ENCODE measurements at places on chromosomes 2 and 18.
A peak's percentile ranks its signal among the peaks of the same experiment; 100 is the strongest.

DNA sequence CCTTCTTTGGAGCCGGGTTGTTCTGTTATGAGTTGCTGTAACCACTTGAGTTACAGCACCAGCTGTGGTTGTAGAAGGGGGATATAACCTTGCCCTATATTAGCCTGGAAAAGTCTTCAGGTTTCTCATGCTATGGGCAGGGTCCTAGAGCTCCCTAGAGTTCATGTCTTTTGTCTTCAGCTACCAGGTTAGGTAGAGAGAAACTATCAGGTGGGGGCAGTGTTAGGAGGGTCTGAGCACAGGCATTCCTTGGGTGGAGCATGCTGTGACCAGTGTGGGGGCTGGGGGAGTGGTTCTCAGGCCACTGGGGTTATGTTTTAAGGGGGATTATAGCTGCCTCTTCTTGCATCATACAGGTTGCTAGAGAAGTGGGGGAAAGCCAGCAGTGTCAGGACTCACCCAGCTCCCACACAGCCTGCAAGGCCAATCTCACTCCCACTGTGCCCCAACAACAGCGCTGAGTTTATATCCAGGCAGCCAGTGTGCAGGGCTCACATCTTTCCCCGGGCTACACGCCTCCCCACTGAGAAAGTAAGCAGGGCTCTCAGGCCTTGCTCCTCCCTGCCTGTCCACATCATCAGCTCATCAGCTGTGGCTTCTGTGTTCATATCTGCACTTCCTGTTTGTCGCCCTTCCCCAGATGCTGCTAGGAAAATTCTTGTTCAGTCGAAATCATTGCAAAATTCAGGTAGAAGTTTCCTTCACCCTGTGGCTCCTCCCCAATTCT lies 133.8 kb upstream of the NRXN1 start:
- no peaks in the 10 kb centered on the region for H3K27me3 ChIP-seq

GRCh38 chr18:45464619-45465018 lies 150.7 kb upstream of the SLC14A2 start:
- no peaks in the 10 kb centered on the region for H3K36me3 ChIP-seq
- H3K4me3 ChIP-seq: no peak overlapping the region
- no peak overlapping the region for H3K27ac ChIP-seq
- no peak for DNase-seq
- H3K4me1 ChIP-seq: no peaks in the 10 kb centered on the region

GRCh38 chr18:26461405-26461804 lies 86.9 kb downstream of the KCTD1 start:
- no peaks in the 10 kb centered on the region for H3K27me3 ChIP-seq
- H3K27ac ChIP-seq: peak overlapping the region; percentile 60
- no peaks in the 10 kb centered on the region for H3K4me1 ChIP-seq
- DNase-seq: no peak
- H3K4me3 ChIP-seq: no peak overlapping the region

DNA sequence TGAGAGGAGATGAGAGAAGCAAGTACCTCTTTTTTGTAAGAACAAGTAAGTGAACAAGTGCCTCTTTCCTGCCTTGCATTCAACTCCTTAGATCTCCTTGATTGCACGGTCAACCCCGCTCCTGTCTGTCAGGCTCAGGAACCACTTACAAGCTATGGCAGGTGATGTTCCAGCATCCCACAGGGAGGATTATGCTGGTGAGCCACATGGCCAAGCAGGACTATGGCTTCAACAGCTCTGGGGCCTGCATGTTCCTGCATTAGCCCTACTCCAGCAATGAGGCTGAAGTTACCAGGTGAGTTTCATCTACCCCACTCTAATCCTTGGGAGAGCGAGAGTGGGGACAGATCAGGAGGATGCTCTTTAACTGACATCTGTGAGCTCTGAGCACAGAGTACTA lies 29.5 kb downstream of the TTC32 start:
- peaks cover 16% of the 10 kb centered on the region for H3K36me3 ChIP-seq
- peaks cover 14% of the 10 kb centered on the region for H3K4me1 ChIP-seq
- DNase-seq: no peak
- no peaks in the 10 kb centered on the region for H3K27me3 ChIP-seq
- H3K27ac ChIP-seq: no peak overlapping the region

DNA sequence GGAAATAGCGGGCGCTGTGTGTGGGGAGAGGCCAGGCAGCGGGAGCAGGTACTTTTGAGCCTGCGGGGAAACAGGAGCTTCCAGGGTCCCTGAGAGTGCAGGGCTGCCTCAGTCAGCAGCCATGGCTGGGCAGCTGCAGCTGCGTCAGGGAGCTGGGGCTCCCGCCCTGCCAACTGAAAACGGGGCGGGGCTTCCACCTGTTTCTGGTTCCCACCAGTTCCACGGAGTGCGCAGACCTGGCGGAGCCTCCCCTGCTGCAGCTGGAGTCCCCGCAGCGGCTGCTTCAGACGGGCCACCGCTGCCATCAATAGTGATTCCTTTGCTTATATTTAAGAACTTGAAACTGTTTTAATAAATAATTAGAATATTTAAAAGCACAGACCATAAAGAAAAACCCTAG lies 30.6 kb upstream of the RPRM start:
- no peaks in the 10 kb centered on the region for H3K36me3 ChIP-seq
- H3K27ac ChIP-seq: no peak overlapping the region

- H3K27ac ChIP-seq: no peak overlapping the region
- DNase-seq: no peak
- no peaks in the 10 kb centered on the region for H3K4me1 ChIP-seq
- no peaks in the 10 kb centered on the region for H3K27me3 ChIP-seq
- no peaks in the 10 kb centered on the region for H3K36me3 ChIP-seq
Observed at GRCh38 chr2:79861059-79861374, 348.2 kb downstream of the CTNNA2 start.

GRCh38 chr18:22667616-22668422 lies 250.1 kb upstream of the CTAGE1 start:
- H3K27me3 ChIP-seq: no peaks in the 10 kb centered on the region
- no peaks in the 10 kb centered on the region for H3K4me1 ChIP-seq
- no peak overlapping the region for H3K4me3 ChIP-seq
- no peak for DNase-seq

DNA sequence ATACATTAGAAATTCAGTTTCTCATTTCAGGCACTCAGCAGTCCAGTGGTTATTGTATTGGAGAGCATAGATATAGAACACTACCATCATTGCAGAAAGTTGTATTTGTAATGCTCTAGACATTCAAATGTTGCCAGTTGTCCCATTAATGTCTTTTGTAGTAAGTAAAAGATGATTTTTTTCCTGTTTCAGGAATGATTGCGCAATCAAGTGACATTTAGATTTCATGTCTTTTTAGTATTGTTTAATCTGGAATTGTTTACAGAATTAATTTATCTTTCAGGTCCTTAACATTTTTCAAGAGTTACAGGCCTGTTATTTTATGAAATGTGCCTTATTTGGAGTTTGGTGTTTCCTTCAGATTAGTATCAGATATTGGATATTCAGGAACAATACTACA lies 134.7 kb downstream of the MSTN start:
- H3K4me3 ChIP-seq: no peak overlapping the region
- H3K27me3 ChIP-seq: no peaks in the 10 kb centered on the region
- no peak for DNase-seq
- H3K4me1 ChIP-seq: no peaks in the 10 kb centered on the region

DNA sequence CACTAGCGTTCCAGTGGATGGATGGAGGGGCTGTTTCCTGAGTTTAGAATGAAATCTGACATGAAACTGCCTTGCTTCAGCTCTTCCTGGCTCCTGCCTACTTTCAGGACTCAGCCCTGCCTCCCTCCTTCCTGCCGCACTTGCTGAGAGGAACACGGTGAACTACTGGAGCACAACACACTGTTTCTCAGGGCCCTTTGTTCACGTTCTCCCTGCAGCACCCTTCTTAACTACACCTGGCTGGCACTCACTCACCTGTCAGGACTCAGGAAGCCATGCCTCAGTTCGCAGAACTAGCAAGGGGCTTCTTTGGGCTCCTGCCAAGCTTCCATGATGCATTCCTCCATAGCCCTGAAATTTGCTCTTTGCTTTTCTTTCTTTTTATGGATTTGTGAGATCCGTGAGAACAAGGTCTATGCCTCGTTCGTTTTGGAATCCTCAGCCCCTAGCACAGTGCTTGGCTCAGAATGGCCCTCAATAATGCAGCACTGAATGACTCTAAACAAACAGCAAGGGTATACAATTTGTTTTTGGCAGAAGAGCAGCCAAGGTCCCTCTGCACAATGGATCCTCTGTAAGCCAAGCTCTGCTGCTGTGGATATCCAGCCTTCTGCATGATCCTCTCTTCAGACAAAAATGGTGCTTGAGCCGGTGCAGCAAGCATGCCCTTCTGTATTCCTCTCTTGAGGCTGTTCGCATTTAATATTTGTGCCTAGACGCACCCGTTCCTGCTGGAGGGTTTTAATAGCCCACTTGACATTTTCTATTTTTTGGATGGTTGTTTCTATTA lies 357.0 kb downstream of the TSN start:
- no peaks in the 10 kb centered on the region for H3K36me3 ChIP-seq
- H3K27ac ChIP-seq: no peak overlapping the region
- H3K27me3 ChIP-seq: no peaks in the 10 kb centered on the region
- H3K4me3 ChIP-seq: no peak overlapping the region

GRCh38 chr2:218319813-218320365 lies 27.6 kb upstream of the TMBIM1 start:
- no peaks in the 10 kb centered on the region for H3K27me3 ChIP-seq
- H3K4me3 ChIP-seq: no peak overlapping the region
- DNase-seq: no peak
- no peaks in the 10 kb centered on the region for H3K36me3 ChIP-seq

GRCh38 chr2:229800997-229801754 lies 86.8 kb upstream of the DNER start:
- no peak overlapping the region for H3K27ac ChIP-seq
- no peaks in the 10 kb centered on the region for H3K4me1 ChIP-seq
- peak; percentile 63 for DNase-seq
- no peaks in the 10 kb centered on the region for H3K27me3 ChIP-seq

DNA sequence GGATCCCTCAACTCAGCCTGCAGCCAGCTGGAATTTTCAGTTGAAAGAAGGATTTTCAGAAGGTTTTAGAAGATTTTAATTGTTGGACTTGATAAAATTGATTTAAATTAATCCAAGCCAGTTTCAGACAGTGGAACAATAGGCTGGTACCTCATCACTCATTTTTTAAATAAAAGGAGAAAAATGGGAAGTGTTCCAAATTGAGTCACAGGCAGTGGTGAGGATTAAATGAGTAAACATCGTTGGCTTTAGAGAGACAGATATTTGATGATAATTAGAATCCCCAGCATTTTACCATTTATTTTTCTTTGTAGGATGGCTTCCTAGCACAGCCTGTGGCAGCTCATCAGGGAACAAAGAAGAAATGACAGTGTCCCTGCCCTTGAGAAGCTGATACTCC lies 7.4 kb downstream of the CXCR4 start:
- H3K4me3 ChIP-seq: no peak overlapping the region
- H3K27ac ChIP-seq: no peak overlapping the region
- H3K36me3 ChIP-seq: peaks cover 8% of the 10 kb centered on the region
- H3K4me1 ChIP-seq: no peaks in the 10 kb centered on the region
- DNase-seq: no peak

DNA sequence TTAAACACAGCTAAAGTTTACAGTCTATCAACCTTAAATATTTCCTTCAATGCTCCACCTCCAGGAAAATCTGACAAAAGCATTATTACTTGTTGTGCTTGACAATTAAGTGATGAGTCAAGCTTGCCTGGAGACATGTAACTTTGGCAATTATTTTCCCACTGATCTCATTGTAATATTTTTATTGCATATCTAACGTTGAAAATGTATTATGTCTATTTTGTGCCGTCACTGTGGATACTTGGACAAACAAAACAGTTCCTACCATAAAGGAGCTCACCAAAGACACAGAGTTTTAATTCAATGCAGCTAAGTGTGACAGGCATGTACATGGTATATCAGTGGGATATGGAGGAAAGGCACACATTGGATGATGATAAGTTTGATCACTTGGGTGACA lies 24.7 kb downstream of the RNF103 start:
- no peak overlapping the region for H3K4me3 ChIP-seq
- no peaks in the 10 kb centered on the region for H3K4me1 ChIP-seq
- H3K27ac ChIP-seq: no peak overlapping the region
- no peaks in the 10 kb centered on the region for H3K27me3 ChIP-seq
- no peak for DNase-seq

GRCh38 chr2:65264821-65265670 lies 37.4 kb downstream of the ACTR2 start:
- no peak overlapping the region for H3K27ac ChIP-seq
- H3K4me3 ChIP-seq: no peak overlapping the region
- H3K27me3 ChIP-seq: no peaks in the 10 kb centered on the region
- no peaks in the 10 kb centered on the region for H3K4me1 ChIP-seq

DNA sequence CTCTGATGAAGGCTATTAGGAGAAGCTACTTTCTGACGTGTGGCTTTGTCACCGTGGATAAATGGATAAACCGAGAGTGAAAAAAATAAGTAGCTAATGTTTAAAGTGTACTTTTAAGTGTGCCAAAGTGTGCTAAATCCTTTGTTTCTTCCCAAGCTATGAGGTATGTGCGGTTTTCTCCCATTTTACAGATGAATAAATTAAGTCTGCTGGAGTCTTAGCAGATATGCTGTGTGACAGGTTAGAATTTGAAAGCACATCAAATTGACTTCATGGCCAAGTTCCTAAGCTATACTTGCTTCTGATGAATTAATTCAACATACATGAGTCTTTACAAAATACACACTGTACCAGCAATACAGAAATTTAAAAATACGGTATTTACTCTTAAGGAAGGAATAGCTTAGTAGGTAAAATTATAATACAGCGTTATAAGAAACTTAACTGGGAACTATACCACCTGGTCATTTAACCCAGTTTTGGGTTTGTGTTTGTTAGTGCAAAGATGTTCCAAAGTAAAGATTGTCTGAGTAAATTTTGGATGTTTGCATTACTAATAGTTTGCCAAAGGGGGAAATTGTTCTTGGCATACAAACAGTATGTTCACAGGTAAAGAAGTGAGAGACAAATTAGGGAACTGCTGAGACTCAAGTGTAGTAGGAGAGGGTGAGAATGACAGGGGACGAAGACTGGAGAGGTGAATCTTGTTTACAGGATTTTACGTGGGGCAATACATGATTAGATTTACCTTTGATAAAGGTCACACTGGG lies 1.4 kb downstream of the AGPS start:
- peak overlapping the region; percentile 85 for H3K4me3 ChIP-seq
- no peak for DNase-seq
- H3K27me3 ChIP-seq: no peaks in the 10 kb centered on the region
- H3K36me3 ChIP-seq: no peaks in the 10 kb centered on the region
- H3K4me1 ChIP-seq: peaks cover 6% of the 10 kb centered on the region

GRCh38 chr2:127572841-127573240 lies 37.4 kb downstream of the MYO7B start:
- no peak overlapping the region for H3K4me3 ChIP-seq
- H3K27me3 ChIP-seq: no peaks in the 10 kb centered on the region
- no peak overlapping the region for H3K27ac ChIP-seq
- H3K36me3 ChIP-seq: peaks cover 13% of the 10 kb centered on the region
- no peaks in the 10 kb centered on the region for H3K4me1 ChIP-seq

- DNase-seq: no peak
- no peaks in the 10 kb centered on the region for H3K27me3 ChIP-seq
- H3K27ac ChIP-seq: no peak overlapping the region
- no peak overlapping the region for H3K4me3 ChIP-seq
Observed at GRCh38 chr2:168091986-168092385, 155.4 kb downstream of the STK39 start.
